ENCODE measurements at places on chromosomes 1 and 21.

- DNase-seq, result no peak
These were observed 22.3 kb downstream of the NAV1 start for GRCh38 chr1:201561195-201561564.

- no peak for DNase-seq
These were observed 161.8 kb downstream of the AMY1C start for GRCh38 chr1:103911450-103911849.

GRCh38 chr1:174041369-174041768, 19.2 kb upstream of the RC3H1 start:
- no peak for DNase-seq

- no peak for DNase-seq
These were observed 68.9 kb upstream of the ACTL8 start for GRCh38 chr1:17686258-17686657.

- no peak for DNase-seq
These were observed 401.5 kb downstream of the VAV3 start for GRCh38 chr1:107563441-107563840.

- DNase-seq, result no peak
These were observed 78.7 kb downstream of the FBXO2 start for GRCh38 chr1:11575553-11575952.

DNA sequence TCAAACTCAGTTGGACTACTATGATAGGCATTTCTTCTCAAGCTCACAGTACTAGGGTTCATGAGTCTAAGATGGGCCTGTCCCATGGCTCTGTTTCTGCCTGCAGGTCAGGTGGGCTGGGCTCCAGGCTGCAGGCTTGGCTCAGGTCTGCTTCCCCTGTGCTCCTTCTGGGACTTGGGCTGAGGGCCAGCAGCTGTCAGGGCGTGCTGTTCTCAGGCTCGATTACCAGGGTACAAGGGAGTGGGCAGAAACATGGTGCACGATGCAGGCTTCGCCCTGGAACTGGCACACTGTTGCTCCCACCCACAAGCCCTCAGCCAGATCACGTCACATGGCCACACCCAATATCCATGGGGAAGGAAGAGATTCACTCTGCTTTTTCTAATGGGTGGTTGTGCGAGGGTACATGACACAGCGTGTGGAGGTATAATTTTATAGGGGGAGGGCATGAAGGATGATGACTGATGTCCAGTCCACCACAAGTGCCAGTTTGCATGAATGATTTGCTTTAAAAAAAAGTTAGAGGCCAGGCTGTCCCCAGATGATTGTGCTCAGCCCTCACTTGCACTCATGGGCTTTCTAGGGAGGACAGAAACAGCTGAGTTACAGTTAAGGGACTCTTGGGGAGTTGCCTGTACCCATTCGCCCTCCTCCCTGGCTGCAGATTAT, 118.0 kb downstream of the ACTL8 start:
- no peak for DNase-seq

DNA sequence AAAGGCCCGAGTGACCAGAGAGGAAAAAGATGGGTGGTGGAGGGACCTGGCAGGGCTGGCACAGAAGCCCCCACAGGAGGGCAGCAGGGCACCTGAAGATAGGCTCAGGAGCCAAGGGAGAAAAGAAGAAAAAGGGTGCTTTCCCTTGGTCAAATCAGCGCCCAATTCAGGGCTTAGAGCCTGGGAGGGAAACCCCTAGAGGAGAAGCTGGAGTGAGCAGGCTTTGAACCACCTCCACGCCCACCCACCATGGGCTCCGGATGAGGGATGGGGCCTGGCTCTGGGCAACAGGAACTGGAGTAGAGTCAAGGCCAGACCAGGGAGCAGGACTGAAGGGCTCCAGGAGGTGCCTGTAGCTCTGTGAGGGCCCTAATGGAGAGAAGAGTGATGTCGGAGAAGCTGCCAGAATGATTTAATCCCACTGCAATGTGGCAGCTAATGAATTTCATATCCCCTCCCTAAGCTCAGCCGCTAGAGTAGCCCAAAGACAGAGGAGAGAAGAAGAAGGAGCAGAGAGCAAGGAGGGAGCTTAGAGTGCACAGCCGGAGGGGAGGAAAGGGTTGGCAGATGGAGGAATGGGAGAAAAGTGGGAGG, 12.0 kb upstream of the PRELP start:
- no peak for DNase-seq

DNA sequence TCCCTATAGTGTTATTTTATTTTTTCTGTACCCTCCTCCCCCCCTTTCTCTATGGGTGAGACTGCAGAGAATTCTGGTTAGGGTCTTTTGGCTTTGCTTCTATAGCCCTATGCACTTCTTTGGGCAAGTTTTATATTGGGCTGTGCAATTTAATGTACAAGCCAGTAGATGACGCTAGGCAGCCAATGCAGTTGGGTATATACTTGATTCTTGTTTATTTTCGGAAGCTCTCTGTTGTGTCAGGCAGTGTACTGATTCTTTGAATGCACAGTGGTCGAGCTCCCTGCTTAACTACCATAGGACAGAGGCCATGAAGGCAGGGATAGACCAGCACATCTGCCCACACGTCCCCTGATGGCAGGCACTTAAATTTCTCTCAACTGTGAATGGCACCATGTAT, 34.1 kb upstream of the GPR52 start:
- DNase-seq, result no peak

DNA sequence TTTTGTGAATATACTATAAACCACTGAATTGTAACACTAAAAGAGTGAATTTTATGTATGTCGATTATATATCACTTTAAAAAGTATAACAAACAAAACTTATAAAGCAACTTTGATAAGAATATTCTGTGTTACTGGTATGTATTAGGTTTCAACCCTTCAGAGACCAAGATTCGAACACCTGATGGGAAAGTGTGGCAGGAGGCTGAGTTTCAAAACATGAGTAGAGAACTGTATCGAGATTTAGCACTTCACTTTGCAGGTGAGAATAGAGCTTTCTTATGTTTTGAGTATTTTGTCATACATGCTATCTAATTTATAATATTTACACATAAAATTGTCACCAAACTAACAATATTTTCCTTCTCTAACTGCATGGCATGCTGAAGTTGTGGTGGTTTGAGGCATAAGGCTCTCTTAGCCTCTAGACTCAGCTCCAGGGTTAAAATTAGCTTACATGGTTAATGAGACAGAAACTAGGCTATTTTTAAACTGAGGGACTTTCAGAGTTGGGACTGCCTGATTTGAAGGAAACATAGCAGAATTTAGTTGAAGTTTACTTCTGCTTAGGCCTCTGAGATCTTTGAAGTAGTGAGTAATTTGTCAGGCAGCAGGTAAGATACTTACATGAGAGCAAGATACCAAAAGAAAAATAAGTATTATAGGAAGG, 48.6 kb downstream of the CEP350 start:
- DNase-seq, result no peak

DNA sequence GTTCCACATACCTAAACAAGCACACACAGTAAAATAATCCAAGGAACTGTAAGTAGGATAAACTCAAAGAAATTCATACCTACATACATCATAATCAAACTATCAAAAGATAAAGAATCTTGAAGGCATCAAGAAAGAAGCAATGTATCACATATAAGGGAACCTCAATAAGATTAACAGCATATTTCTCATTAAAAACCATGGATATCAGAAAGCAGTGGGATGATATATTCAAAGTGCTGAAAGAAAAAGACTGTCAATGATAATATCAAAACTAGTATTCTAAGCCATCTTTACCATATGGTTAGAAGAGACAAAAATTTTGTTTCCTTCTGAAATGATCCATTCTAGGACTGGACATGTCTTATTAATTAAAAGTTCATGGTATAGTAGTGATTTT, 37.1 kb upstream of the ADAM30 start:
- no peak for DNase-seq

GRCh38 chr1:72827278-72827677, 544.9 kb upstream of the NEGR1 start:
- no peak for DNase-seq

GRCh38 chr1:121443001-121443540, 258.3 kb downstream of the SRGAP2C start:
- no peak for DNase-seq

- DNase-seq, result no peak
These were observed 19.3 kb downstream of the ITPKB start for GRCh38 chr1:226719596-226720387.

- DNase-seq, result no peak
These were observed 202.5 kb downstream of the FGGY start for GRCh38 chr1:59499273-59499942.

- DNase-seq, result no peak
These were observed 274.4 kb downstream of the HHAT start for GRCh38 chr1:210603123-210603522.

GRCh38 chr1:62282909-62283755, 36.1 kb downstream of the KANK4 start:
- no peak for DNase-seq

GRCh38 chr1:72942008-72942407, 659.7 kb upstream of the NEGR1 start:
- no peak for DNase-seq

GRCh38 chr1:160260406-160261382, 1.7 kb downstream of the DCAF8 start:
- DNase-seq, result no peak

DNA sequence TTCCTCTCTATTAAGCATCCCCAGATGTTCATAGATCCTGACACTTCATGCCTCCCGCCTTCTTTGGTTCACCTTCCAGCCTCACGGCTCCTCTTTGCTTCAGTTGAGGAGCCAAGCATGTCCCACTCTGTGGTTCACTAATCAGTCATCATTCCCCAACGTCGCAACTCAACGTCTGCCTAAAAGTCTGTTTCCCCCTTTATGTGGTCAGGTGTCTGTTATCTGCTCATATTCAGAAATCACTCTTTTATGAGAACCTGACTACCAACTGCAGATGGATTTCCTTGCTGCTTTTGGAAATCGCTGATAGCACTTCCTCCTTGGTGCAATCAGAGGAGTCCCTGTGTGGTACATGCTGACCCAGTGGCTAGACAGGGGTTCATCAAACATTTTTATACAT, 94.1 kb upstream of the VANGL1 start:
- no peak for DNase-seq

GRCh38 chr1:97758541-97759057, 162.2 kb downstream of the DPYD start:
- DNase-seq, result no peak

GRCh38 chr1:99270646-99271045, 6.4 kb downstream of the PLPPR4 start:
- no peak for DNase-seq

GRCh38 chr1:176720838-176721237, 257.9 kb downstream of the PAPPA2 start:
- DNase-seq, result no peak

DNA sequence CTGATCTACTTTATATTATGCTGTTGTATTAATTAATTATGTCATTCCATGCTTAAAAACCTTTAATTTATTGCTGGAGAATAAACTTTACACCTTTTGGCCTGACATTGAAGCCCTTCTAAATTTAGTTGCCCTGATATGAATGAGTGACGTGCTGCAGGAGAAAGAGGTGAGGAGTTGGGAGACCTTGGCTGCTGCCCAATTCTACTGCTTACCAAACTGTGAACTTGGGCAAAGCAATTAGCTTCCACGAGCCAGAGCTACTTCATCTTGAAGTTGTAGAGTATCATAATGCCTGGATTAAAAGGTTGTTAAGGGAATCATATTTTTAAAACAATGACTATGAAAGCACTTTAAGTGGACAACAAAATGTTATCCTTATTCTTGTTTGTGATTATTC, 126.8 kb upstream of the DEPDC1 start:
- no peak for DNase-seq

DNA sequence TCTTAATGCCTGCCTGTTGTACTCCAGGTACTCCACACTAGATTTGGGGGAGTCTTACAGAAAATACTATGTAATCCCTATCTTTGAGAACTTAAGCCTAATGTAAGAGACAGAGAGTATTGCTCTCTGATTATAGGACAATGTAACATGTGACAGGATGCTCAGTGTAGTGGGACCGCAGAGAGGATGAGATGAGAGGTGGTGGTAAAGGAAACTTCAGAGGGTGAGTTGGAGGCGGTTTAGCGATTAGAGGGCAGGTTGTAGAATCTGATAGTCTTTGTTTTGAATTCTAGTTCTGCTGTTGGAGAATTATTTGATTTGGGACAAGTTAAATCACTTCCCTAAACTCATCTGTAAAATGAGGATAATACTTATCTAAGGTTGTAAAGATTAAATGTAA, 5.4 kb downstream of the SOAT1 start:
- DNase-seq, result no peak

DNA sequence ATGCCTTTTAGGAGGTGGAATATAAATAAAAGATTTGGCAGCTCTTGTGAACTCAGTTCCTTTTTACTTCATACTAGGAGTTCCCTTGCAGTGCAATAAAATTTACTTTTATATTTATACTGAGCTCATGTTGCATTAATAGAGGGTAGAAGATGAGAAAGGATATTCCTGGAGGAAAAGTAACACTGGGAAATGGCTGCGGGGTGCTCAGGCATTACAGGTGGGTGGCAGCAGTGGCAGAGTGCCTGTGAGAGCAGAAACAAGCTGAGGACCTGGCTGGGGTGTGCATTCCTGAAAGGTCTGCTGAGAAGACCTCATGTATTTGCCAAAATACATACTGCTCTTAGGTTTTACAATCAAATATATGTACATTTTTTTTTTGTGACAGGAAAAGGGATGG, 126.9 kb downstream of the COQ8A start:
- DNase-seq, result no peak

- DNase-seq, result no peak
These were observed 10.4 kb upstream of the KCNA2 start for GRCh38 chr1:110616587-110616986.

DNA sequence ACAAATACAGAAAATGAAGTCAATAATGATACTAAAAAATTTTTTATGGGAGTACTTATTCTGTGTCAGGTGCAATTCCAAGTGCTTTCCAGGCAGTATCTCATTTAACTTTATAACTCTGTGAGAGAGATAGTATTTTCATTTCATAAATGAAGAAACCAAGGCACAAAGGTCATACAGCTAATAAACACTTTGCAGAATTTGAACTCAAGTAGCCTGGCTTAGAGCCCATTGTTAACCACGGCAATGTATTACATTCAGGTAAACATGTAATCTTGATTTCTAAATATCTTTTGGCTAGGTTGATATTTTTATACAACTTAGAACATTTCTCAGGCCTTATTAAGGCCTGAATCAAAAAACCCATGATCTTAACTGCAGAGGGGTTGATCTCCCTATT, 28.9 kb upstream of the PKN2 start:
- no peak for DNase-seq

DNA sequence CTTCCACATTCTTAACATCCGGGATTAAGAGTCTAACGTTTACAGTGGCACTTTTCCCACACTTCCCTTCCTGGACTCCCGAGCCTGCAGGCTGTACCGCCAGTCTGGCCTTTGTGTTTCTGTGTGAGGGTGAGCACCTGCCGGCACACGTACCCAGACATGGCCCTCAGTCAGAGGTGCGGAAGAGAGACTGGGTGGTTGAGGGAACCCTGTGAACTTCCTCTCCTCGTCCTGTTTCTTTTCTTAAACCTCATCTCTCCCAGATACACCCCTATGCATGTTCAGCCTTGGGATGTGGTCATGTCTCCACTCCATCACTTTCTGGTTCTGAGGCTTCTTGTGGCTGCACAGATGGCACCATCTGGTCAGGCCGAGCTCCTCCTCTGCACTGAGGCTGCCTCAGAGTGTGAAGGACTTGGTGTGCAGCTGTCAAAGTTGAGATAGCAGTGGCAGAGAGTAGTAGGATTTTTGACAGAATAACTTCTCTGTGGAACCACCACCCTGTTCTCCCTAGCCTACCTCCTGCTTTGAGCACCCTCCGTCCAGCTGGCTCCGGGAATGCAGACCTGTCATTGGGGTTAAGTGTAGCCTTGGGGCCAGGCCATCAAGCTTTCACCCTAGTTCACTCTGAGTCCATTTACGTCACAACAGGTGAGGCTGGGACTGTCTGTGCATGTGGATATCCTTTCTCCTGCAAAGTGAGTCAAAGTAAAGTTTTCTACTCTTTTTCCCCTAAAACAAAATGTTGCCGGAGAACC, 31.4 kb downstream of the VASH2 start:
- DNase-seq, result no peak

Data from stimulated activated CD4-positive, alpha-beta T cell treated with anti-CD3 and anti-CD28 coated beads, Interleukin-15, amount 100 ng/mL, for 1 hour (primary cell).